Astrocyte (in vitro differentiated cells and primary cell): ENCODE measurements at places on chromosomes 3 and 15.

DNA sequence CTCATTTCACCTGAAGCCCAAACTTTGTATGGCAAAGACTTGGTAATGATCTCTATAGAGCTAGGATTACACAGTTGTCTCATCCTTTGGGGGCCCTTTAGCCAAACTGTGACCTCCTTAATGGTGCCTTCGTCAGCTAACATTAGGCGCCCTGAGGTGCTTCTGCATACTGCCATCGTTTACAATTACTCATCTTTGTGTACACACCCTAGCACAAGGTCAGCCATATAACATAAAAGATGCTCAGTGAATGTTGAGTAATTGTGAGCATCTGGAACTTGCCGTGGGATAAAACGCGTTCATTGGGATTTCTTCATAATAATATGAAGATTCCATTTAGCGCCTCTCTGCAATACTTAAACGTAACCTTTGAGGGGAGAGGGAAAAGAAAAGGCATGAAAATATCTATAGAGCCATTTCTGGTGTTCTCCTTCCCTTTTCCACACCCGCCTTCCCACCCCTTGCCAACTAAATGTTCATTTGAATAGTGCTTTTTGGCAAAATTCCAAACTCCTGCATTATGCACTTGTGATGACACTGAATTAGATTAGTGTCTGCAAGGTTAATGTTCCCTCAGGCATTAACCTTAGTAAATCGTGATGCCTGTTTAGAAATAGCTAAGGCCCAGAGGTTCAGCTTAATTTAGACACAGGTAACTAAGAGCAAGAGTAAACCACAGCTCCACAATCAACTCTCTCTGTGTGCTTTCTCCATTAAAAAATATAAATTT, 990 bp upstream of the ZNF148 start:
- H3K27me3 ChIP-seq, result no peaks in the 10 kb centered on the region
- peak overlapping the region; percentile 96 for H3K4me3 ChIP-seq
- DNase-seq, result no peak

DNA sequence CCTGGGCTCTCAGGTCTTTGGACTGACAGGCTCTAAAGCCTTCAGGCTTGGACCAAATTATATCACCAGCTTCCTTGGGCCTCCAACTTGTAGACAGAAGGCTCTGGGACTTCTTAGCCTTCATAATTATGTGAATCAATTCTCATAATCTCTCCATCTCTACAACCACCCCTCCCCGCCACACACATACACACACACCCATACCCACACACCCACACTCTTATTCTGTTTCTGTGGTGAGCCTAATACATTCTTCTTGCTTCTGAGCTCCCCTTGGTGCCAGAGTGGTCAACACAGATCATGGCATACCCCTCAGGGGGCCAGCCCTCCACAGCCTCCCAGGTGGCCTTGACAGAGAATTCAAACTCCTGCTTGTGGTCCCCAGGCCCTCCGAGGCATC, 5.6 kb upstream of the NUP210 start:
- no peak for DNase-seq
- H3K4me1 ChIP-seq, result no peaks in the 10 kb centered on the region
- no peaks in the 10 kb centered on the region for H3K36me3 ChIP-seq
- peaks cover 6% of the 10 kb centered on the region for H3K27me3 ChIP-seq

- peak; percentile 91 for DNase-seq
- H3K4me1 ChIP-seq, result peaks cover 21% of the 10 kb centered on the region
- H3K36me3 ChIP-seq, result no peaks in the 10 kb centered on the region
- H3K27ac ChIP-seq, result no peak overlapping the region
- peak overlapping the region; percentile 5 for H3K4me3 ChIP-seq
- H3K27me3 ChIP-seq, result peaks cover 10% of the 10 kb centered on the region
Measured at GRCh38 chr3:9211155-9211950, 38.1 kb downstream of the SRGAP3 start.

DNA sequence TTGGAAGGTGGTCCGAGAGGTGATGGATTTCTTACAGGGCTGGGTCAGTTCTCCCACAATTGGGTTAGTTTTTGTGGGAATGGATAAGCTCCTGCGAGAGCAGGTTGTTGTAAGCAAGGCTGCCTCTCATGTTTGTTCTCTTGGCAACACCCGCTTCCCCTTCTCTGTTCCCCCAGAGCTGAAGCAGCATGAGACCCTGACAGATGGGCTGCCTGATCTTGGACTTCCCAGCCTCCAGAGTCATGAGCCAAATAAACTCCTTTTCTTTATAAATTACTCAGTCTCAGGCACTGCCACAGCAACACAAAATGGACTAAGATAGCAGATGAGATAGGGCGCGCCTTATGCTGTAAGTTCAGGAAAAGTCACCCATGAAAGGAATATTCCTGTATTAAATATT, 38.7 kb downstream of the NIPA2 start:
- no peak for DNase-seq
- no peaks in the 10 kb centered on the region for H3K27me3 ChIP-seq
- no peak overlapping the region for H3K27ac ChIP-seq
- H3K4me3 ChIP-seq, result no peak overlapping the region

- H3K4me1 ChIP-seq, result peaks cover 6% of the 10 kb centered on the region
- H3K36me3 ChIP-seq, result no peaks in the 10 kb centered on the region
- H3K27ac ChIP-seq, result no peak overlapping the region
- no peak for DNase-seq
- no peak overlapping the region for H3K4me3 ChIP-seq
- no peaks in the 10 kb centered on the region for H3K27me3 ChIP-seq
Measured at GRCh38 chr3:61932499-61932898, 371.1 kb downstream of the PTPRG start.
